ENCODE measurements at places on chromosomes 16 and 17.
A peak's percentile ranks its signal among the peaks of the same experiment; 100 is the strongest.

DNA sequence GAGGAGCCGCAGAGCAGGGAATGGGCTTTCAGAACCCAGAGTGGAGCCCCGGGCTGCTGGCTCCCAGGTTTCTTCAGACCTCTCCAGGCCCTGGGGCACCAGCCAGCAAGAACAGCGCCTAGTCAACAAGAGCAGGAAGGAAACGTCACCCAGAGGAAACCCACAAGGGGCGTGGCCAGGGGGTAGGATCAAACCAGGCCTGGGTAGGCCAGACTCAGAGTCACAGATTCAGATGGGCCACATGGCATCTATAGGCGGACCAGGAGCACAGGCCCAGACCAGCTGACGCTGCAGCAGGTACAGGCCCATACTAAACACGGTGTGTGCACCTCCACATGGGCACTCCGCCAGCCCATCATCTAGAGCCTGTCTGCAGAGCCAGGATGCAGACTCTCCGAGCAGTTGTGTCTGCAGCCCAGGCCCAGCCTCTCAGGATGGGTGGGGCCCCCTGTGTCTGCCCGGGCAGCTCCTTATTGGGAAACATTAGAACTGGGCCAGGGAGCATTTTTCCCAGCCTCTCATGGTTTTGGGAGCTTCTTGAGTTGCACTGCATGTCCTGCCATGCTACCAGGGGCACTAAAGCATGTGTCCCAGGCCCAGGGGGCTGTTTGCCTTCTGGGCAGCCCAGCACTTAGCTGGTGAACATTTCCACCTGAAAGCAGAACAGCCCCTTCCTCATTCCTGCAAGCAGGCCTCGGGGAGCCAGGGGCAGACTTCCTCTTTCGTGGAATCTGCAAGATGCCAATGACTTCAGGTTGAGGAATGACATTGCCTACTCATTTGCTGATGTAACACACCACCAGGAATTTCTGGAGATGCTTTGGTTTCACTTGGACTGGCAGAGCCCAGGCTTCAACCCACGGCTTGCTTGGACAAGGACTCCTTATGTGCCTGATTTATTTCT lies at the start of gene NLRP1:
NLRP1 (minus strand) TSS at position 127 of the 904 bp plus-strand sequence. CDS start 552 bp downstream, outside the sequence.
- peak; percentile 89 for DNase-seq

- DNase-seq = peak; percentile 39
These were observed 598 bp downstream of the INPP5K start for GRCh38 chr17:1515640-1516387.

DNA sequence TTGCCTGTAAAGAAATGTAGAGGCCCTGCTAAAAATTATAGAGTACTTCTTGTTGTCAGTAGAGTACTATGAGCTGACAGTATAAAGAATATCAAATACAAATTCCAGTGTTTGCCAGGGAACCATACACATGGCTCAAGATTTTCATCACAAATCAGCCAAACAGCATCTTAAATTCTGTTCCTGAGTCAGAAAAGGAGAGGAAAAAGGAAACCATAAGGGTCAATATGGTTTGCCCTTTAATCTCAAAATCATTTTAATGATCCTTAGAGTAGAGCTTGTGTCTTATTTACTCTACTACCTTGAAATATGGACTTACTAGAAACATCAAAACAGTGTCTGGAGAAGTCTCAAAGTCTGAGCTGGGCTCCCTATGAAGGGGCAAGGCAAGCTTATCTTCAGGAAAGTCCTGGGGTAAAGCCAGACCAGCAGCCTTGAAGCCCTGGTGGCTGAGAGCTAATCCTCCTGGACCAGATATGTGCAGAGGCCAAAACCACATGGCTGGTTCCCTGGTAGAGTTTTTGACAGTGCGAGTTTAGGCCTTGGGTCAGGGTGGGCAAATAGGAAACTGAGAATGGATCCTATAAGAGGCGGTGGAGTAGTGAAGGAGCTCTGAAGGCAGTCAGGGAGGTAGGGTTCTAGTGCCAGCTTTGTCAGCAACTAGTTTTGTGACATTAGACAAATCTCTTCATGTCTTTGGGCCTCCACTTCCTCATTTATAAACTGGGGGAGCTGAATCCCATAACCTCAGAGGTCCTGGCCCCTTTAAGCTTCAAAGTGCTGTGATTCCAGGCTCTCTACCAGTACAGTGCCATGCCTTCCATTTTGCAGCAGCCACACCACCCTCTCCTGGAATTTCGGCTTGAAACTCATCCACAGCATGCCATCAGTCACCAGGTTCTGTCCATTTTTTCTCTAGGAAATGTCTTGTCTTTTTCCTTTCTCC lies 38.9 kb downstream of the MRTFB start:
- no peak for DNase-seq

- DNase-seq = peak; percentile 4
These were observed 648.5 kb upstream of the RBFOX1 start for GRCh38 chr16:6684076-6684673.

- DNase-seq = no peak
These were observed 9.6 kb downstream of the HIC1 start for GRCh38 chr17:2064520-2064971.

DNA sequence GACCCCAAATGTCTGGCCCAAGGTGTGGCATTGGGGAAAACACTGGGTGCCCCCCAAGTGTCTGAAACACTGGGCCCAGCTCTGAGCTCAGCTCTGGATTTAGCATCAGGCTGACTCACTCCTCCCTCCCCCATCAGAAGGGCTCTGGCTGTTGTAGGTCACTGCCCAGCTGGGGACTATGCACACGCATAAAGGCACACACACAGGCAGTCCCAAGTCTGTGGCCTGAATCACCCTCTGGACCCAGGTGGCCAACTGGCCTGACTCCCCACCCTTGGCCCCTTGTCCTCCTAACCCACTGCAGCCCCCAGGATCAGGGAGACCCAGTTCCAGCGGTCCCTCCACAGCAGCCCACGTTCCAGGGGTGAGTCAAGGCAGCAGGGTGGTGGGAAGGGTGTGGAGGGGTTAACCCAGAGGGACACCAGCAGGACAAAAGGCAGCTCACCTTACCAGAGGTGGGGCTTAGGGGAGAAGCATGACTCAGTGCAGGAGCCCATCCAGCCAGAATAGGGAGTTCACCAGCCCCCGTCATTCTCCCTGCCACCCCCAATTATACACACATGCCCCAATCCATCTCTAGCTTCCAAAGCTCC lies 47.0 kb downstream of the MYO18A start:
- no peak for DNase-seq

- no peak for DNase-seq
These were observed 33.6 kb downstream of the FAM20A start for GRCh38 chr17:68567581-68567980.

- no peak for DNase-seq
These were observed 79.1 kb downstream of the C17orf67 start for GRCh38 chr17:56754523-56755208.

- DNase-seq = no peak
These were observed 59.2 kb downstream of the TEX14 start for GRCh38 chr17:58632324-58633314.

- peak; percentile 21 for DNase-seq
These were observed 143.9 kb downstream of the ANKFN1 start for GRCh38 chr17:56297184-56297583.

All from CD4-positive, alpha-beta T cell (primary cell).